ENCODE measurements at places on chromosomes 6 and 20. TPM values are rescaled to one million over a fixed set of nuclear protein-coding genes. Genes with fewer than 3 reads are reported as not detected.
A peak's percentile ranks its signal among the peaks of the same experiment; 100 is the strongest.

Gene C20orf144
- total RNA-seq, result 0.66 TPM

DNA sequence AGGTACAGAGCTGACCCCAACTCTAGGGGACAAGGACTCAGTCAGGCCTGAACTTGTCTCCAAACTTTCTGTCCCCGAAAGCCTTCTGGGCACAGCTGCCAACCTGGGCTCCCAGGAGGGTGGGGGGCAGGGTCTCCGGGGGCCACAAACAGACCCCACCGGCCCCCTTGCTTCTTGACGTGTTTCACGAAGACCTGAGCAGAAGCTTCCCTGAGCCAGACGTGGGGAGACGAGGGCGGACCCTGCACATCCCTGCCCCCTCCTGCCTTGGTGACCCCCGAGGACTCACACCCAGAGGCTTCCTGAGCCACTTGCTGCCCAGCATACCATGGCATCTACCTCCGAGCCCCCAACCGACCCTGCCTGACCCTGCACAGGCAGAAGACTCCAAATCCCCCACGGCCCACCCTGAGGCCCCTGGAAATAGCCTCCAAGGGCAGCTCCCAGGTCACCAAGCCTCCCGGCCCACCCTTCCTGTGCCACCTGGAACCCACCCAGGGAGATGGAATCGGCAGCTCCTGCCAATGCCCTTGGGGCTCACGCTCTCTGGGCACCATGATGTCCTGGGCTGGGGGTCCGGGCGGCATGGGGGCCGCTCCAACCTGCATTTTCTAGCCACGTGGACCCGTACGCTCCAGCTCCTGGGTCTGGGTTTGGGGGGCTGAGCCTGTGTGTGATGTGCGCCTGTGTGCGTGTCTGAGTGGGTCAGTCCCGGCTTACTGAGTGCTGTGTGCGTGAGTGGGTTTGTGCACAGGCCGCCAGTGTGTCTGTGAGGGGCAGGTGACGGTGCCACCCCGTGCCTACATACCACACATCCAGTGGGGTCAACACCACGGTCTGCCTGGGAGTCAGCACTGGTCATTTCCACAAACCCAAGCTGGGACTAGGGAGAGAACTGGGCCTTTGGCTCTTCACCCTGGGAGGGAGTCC lies 2.5 kb upstream of the PTK6 start:
- no peaks in the 10 kb centered on the region for H3K27me3 ChIP-seq
- no peak overlapping the region for H3K27ac ChIP-seq
- DNase-seq, result no peak
- H3K36me3 ChIP-seq, result no peaks in the 10 kb centered on the region

DNA sequence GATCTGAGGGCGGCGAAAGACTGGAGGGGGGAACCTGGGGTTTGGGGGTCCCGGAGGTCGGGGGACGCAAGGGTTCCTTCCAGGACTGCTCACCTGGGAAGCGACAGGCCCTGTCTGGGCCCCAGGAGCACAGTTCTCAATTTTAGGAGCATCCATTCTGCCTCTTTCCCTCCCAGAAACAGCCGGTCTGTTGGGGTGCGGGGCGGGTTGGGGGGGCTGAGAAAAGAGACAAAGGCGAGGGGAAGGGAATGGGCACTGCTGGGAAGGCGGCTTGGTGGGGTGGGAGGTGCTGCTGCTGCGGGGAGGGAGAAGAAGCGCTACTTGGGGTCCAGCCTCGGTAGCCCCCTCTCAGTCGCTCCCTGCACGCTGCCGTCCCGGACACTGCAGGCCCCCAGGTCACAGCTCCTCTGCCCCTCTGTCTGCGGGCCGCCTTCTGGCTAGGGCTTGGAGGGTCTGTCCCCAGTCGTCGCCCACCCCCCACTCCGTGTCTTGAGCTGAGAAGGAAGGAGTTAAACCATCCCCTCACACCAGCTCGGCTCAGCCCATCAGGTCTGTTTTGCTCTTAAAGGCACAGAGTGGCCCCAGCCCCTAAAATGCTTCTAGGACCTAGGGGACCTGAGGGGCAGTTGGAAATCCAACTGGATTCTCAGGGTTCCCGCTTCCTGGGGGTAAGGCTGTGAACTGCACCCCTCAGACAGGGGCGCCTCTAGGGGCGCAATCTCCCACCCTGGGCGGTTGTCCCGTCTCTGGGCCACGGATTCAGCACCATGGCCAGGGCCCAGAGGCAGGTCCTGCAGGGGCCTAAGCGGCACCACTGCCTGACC lies 690 bp downstream of the GDAP1L1 start:
- H3K4me1 ChIP-seq, result no peaks in the 10 kb centered on the region
- DNase-seq, result peak; percentile 19
- no peak overlapping the region for H3K4me3 ChIP-seq
- H3K27ac ChIP-seq, result no peak overlapping the region

GRCh38 chr6:46706464-46706863 lies 18.8 kb downstream of the TDRD6 start:
- H3K36me3 ChIP-seq, result no peaks in the 10 kb centered on the region
- H3K27ac ChIP-seq, result no peak overlapping the region
- DNase-seq, result no peak
- no peaks in the 10 kb centered on the region for H3K27me3 ChIP-seq
- H3K4me3 ChIP-seq, result no peak overlapping the region
